Activated CD8-positive, alpha-beta memory T cell treated with anti-CD3 and anti-CD28 coated beads for 48 hours (primary cell): ENCODE measurements at places on chromosomes 2 and 18.

DNA sequence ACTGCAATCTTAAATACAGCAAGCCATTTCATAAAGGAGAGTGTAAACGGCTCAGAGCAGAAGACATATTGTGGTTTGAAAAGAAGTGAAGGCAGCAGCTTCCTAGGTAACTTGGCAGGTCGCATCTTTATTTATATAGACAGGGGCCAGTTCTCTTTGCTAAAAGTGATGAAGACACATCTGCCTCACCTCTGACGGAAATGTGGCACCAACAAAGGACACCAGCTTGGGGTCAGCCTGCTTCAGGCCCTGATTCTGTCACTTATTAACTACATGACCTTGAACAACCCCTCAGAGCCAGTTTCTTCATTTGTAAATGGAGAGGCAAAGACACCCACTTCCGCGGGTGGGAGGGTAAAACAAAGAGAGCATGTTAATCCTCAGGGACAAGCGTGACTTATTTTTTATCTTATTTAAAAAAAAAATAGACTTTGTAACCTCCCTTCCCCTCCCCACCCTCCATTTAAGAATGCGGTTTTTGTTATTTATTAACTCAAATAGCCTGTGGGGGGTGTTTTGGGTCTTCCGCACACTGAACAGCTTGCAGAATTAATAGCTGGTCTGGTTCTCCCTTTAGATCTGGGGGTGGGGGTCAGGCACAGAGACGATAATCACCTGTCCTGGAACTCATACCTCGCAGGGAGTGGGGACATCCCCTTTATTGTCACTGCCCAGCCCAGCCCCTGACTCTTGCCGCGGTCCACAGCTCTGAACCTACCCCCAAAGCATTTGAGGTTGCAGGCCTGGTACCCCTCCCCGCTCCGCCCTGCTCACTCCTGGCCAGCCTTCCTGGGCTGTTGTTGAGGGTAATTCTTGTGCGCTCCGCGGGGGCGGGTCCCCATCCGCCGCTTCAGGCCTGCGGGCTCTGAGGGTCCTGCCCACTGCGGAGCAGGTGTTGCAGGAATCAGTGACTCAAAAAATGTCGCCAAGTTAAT, 64.2 kb upstream of the TMEM17 start:
- no peak for DNase-seq

DNA sequence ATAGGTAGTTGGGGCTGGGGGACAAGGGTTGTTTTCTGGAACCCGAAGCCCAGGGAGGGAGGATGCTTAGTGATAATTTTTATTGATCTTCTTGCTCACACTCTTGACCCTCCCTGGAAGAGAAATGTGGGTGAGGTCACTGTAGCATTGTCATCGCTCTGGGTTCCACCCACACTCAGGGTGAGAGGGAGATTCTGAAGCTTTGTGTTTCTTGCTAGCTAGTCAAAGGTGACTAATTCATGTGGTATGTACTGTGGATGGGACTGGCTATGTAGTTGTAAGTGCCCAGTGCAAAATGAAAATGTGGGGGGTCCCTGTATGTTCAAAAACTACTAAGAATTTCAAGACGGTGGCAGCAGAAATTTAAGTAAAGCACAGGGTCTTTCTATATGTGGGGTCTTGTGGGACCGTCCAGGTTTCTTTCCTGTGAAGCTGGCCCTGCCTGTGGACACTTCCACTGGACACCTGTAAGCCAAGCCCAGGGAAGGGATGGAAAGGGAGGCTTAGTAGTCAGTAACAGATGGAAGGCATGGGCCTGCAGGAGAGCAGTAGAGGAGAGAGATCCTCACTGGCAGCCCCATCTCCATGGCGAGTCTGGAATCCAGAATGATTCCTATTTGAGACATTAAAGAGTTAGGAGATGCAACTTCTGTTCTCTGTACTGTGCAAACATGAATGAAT, 35.0 kb downstream of the TSN start:
- no peak for DNase-seq

- no peak for DNase-seq
These were observed 88.4 kb upstream of the RGPD4 start for GRCh38 chr2:107738266-107738665.

- DNase-seq, result no peak
These were observed 190.4 kb downstream of the PMAIP1 start for GRCh38 chr18:60090170-60090569.

DNA sequence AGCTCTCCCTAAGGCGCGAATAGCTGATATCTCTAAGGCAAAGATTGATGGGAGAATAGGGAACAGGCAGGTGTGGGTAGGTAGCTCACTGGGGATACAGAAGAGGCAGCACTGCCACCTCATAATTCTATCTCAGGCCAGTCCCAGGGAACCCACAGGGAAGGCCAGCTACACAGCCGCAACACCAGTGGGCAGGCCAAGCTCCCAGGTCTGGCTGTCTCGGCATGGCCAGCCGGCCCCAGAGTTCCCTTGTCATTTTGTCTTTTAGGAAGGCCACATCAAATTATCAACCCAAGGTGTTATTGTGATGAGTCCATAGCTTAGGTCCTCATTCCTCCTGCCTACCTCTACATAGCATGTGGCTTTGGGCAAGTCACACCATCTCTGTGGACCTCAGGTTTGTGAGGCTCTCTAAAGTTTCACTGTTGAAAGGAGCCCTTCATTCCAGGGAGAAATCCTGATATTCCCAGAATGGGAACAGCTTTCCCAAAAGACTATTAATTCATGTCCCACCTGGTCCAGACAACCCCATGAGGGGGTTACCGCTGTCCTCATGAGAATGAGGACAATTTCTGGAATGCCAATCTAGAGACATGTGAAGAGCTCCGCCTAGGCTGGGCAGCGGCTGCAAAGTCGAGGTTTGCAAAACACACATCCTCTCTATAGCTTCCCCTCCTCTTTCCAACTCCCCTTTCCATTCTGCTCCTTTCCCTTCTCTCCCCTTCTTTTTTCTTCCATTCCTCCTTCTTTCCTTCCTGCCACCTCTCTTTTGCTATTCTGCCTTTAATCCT, 287.1 kb upstream of the ID2 start:
- DNase-seq, result no peak

DNA sequence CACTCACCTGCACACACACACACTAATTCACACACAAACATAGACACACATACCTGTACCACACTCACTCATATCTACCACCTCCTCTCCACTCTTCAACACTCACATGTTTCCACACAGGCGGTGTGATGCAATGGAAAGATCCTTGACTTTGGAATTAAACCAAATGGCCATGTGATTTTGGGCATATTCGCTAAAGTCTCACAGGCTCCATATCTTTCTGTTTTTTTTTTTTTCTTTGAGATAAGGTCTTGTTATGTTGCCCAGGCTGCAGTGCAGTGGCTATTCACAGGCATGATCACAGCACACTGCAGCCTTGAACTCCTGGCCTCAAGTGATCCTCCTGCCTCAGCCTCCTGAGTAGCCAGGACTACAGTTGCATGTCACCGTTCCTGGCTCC, 91.1 kb upstream of the MEX3C start:
- no peak for DNase-seq
